Transverse colon (tissue), 4 donors: ENCODE measurements at places on chromosomes 16 and 17.
A peak's percentile ranks its signal among the peaks of the same experiment; 100 is the strongest.

GRCh38 chr17:73944366-73944765, 259.1 kb upstream of the RPL38 start:
- DNase-seq = no peak

GRCh38 chr17:82551779-82552457, 32.4 kb downstream of the FOXK2 start:
- DNase-seq = peak; percentile 82

DNA sequence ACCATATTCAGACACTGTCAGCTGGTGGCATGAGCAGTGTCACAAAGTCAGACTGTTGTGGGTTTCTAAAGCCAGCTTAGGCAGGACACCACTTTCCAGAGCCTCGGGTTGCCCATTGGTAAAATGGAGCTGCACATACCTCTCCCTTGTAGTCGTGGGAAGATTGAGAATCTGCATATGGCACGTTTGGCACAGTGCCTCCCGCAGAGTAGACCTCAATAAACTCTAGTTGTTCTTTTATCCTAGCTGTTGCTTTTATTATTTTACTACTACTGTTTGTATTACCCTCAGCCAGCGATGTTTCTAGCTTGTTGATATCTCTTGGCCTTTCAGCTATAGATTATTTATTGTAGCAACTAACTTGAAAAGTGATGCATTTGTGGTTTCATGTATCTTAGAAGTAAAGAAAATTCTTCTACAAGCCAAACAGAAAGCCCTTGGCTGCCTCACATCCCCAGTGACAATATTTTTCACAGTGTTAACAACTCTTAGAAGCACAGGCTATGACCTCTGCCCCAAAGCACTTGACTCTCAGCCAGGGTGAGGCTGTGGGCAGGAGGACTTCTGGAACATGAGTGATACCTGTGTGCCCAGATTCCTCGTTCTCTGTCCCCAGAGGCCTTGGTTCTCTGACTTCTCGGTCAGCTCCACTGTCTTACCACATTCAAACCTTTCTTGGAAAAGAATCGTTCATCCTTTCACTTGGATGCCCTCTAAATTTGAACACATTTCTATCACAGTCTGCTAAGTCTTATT, 351.6 kb downstream of the SNX29 start:
- DNase-seq = peak; percentile 65

DNA sequence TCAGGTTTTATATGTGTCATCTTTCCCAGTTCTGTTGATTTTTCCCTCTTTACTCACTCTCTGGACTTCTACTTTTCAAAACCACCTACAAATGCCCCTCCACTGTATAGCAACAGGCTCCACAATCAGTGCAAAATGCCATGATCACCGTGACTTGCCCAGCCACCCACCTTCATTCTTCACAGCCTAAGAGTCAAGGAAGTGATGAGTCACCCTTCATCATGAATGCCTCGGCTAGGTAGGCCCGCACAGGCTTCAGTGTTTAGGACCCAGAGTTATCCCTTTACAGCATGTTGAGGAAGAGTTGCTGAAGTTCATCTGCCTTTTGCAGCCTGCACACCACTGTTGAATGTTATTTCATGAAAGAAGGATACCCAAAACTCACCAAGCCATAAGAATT, 158.6 kb downstream of the PMP22 start:
- no peak for DNase-seq

DNA sequence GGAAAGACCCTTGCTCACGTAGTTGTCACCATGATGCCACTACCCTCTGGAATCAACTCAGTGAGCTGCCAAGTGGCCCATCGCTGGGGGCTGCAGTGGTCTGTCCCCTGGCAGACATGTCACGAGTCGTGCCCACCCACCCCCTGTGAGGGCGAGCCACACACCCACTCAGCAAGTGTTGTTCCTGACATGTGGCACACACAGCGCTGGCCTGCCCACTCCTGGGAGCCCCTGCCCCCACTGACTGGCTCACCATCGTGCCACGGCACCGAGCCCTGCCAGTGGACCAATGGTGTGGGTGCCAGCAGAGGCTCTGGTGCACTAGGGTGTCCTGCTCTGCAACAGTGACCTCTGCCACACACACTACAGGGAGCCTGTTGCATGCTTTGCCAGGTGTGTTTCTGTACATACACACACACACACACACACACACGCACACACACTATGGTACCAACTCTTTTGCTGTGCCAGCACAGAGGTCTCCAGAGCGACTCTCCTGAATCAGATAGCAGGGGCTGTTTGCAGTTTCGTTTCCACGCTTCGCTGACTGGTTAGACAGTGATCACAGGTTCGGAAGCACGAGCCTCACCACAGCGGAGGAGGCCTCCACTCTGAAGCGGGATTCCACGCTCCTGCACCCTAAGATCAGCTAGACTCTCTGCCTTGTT, 7.7 kb downstream of the RTN4RL1 start:
- DNase-seq = no peak

- DNase-seq = no peak
Measured at GRCh38 chr16:68197250-68197649, 38.7 kb downstream of the ESRP2 start.

DNA sequence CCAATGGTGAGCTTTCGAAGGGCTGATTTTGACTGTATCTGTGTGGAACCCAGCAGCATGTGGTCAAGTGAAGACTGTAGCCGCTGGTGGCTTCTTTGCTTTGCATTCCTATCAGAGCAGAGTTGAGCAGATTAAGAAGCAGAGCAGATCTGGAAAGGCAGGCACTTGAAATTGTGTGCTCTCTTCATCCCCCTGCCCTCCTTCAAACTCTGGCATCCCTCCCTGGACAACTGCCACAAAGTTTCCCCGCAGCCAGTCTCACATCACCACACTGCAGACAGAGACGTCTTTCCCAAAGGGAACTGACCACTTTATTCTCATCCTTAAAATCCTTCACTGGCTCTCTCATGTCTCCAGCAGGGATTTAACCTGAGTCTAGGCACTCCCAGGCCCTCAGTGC, 237.1 kb upstream of the DYNLRB2 start:
- DNase-seq = no peak

- DNase-seq = no peak
Measured at GRCh38 chr17:13087802-13088201, 70.0 kb upstream of the ELAC2 start.

- no peak for DNase-seq
Measured at GRCh38 chr17:77148077-77148939, 7.5 kb downstream of the SEC14L1 start.

- no peak for DNase-seq
Measured at GRCh38 chr17:5297245-5297644, 15.2 kb downstream of the RABEP1 start.

DNA sequence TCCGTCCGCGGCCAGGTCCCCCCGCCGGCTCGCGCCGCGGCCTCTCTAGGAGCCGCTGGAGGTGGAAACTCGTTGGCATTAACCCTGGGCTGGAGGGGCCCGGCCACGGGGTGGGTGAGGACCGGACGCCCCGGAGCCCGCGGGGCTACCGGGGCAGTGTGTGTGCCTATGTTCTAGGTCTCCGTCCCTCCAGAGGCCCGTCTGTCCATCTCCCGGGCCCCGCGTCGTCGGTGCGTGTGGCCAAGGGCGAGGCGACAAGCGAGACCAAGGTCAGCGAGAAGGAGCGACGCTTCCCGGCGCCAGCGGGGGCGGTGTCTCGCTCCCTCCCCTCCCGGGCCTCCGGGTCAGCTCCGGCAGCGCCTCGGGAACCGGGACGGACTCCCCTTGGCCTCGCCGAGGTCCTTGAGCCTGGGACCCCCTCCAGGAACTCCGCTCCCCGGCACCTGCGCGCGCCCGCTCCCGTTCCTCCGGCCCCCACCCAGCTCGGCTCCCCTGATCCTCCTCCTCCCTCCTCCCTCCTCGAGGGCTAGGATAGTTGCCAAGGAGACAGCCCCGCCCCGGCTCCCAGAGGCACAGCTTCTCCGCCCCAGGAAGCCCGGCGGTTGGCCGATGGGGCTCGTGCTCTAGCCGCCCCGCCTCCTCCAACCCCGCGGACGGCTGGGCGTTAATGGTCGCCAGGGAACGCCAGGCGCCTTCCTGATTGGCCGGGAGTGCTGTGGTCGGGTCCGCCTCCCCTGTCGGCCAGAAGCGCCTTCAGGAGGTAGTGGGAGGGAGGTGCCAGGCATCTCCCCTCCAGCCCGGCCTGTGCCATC, 663 bp upstream of the ZNF768 start:
- DNase-seq = peak; percentile 99

DNA sequence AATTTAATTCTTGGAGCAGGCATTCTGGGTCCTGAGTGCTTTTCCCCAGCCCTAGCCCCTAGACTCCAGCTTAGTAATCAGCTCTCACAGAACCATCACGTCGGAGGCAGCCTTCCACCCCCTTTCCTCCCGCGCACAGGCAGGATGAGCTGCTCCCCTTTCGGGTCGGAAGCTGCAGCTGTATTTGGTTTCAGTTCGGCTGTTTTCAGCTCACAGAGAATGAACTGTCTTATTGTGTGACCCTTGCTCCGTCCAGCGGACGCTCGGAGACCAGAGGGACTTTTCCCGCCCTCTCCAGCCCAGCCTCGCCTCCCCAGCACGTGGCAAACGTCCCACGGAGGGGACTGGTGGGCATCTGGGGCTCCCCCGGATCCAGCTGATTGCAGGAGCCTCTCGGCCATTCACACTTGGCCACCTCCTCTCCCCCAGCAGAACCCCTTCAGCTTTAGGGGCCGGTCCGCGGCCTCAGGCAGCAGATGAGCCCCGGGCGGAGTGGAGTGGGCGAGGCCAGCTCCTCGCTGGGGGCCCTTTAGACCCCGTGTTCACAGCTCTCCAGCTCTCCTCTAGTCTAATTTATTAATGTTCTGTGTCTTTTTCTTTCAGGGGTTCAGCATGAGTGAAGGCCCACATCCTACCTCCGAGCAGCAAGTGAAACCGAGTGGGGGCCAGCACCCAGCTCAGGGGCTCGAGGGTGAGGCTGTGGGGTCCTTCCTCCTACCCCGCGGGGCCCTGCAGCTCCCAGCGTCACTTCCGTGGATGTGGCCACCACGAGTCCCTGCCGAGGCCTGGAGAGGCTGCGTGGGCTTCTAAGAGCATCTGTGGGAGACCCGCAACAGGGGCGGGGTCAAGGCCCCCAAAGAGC, 863 bp upstream of the UTS2R start:
- DNase-seq = peak; percentile 52

DNA sequence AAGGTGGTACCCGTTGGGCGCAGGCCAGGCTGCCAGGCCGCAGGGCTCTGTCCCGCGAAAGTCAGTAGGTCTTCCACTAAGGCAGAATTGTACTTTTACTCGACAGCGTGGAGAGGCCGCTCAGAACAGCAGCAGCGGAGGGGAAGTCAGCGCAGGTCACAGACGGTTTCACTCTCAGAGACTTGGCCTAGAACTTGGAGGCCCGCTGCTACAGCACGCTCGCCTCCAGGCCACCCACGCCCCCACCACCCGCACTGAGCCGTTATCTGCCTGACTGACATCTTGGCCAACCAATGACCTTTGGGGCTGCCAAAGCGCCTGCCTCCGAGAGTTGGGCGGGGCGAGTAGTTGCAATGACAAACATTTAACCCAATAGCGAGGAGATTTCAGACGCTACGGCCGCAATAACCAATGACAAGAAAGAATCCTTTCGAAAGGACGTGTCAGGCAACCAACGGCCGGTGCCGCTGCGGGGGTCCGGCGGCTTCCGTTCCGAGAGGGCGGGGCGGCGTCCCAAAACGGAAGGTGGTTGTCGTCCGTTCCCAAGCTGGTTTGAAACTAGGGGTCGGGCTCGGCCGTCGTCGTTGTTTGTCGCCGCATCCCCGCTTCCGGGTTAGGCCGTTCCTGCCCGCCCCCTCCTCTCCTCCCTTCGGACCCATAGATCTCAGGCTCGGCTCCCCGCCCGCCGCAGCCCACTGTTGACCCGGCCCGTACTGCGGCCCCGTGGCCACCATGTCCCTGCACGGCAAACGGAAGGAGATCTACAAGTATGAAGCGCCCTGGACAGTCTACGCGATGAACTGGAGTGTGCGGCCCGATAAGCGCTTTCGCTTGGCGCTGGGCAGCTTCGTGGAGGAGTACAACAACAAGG, at the start of gene DCAF7:
Gene DCAF7 (plus strand): TSS at position 532 of the 871 bp plus-strand sequence. CDS start 201 bp downstream, at position 733.
- DNase-seq = peak; percentile 99

GRCh38 chr17:76714822-76715495, 4.2 kb upstream of the MXRA7 start:
- peak; percentile 68 for DNase-seq

- DNase-seq = no peak
Measured at GRCh38 chr16:1528921-1529537, 4.4 kb upstream of the TMEM204 start.

GRCh38 chr17:81735264-81736102, 23.4 kb downstream of the SLC25A10 start:
- peak; percentile 54 for DNase-seq
